ENCODE measurements at places on chromosomes 4 and X.
A peak's percentile ranks its signal among the peaks of the same experiment; 100 is the strongest.

- DNase-seq, result no peak
Measured at GRCh38 chr4:76708971-76709771, 188.8 kb downstream of the SOWAHB start.

DNA sequence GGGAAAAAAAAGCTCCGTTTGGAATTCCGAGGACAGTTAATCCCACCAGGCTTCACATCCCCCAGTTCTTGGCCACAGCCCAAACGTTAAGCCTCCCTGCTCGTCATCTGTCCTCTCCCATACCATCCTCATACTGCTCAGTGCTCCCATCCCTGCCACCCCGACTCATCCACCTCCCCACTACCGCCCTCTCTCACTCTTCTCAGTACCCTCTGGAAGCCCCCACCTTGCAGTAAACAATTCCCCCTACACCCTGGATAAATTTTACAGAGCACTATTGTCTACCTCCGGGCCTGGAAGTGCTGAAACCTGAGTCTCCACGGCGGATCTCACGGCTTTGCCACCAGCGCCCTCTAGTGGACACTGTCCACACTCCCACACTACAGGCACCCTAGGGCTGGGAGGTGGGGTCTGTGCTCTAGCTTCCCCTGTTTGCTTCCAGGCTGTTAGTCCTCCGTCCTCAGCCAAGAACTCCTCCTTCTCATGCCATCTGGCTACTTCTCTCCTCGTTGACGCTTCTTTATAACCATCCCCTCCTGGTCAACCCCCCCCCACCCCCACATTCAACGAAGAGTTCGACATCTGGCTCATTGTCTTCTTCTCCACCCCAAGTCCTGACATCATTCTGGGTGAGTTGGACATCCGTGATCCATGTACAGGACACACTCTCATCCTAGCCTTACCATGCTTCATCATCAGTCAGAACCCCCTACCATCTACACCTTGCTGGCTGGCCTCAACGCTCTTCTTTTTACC, 54.5 kb downstream of the RTL9 start:
- peak; percentile 66 for DNase-seq

DNA sequence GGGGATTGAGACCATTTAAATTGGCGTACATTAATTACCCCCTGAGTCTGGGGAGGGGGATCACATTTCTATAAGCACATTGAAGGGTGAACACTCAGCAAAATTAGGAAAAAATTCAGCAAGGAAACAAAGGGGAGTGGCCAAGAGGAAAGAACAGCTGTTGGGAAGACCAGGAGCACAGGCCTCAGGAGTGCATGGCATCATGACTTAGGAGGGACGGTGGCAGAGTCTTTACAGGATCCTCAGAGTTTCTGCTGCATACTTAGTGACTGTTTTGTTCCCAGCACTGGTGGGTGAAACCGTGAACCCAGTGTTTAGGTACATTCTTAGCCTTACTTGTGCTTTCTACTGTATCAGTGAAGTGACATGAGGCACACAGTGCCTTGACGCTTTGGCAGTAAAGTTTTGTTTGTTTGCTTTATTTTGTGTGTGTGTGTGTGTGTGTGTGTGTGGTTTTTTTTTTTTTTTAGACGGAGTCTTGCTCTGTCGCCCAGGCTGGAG, 121.3 kb downstream of the CBR4 start:
- DNase-seq, result no peak

DNA sequence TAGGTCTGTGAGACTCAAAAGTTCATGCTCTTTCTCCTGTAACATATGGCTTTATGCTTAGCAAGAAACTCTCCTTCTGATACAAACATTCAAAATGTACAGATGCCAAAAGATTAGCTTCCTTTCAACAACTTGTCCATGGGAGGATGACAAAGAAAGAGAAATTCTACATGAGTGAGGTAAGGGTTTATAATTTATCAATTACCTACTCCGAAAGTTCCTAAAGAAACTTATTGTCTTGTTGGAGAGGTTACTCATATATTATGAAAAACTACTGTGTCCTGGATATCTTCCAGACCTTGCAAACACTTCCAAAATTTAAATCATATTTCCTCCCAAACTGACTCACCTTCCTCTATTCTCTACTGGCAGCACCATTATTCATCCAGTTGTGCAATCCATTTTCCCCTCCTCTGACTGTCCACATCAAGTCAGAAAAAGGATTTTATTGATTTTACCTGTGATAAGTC, 65.1 kb downstream of the ENPEP start:
- DNase-seq, result no peak

DNA sequence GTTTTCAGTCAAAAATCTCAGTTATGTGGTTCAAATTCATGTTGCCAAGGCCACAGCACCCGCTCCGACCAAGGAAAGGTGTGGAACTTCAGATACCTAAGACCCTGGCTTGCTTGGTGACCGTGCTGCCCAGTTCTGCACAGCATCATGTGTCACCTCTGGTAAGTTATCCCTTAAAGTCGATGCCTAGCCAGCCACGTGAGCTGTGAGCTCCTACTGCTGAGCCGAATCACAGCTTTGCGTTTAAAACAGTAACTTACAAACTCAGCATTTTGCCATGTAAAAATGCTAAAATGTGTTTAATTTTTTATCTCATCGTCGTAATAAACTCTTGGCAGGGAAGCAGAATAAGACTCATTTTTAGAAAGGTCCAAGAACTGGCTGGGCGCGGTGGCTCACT, 5.3 kb downstream of the TMEM271 start:
- DNase-seq, result no peak
